Smooth muscle cell of the pulmonary artery (primary cell): ENCODE measurements at places on chromosomes 4 and X. TPM values are rescaled to one million over a fixed set of nuclear protein-coding genes. Genes with fewer than 3 reads are reported as not detected.

Gene SNX12
- 67.9 and 73.6 TPM in 2 replicates for total RNA-seq

Gene PRSS12
- total RNA-seq = 13.1 and 16.6 TPM in 2 replicates

Gene RASL11B
- total RNA-seq = 0.20 and 0.66 TPM in 2 replicates

Gene DUSP9
- not detected in 2 replicates for total RNA-seq

Gene ATP8A1
- total RNA-seq = 4.4 and 4.6 TPM in 2 replicates

Gene RRH
- total RNA-seq = not detected in 2 replicates

Gene FRMD7
- 0.03 and 0.07 TPM in 2 replicates for total RNA-seq

Gene C4orf46
- total RNA-seq = 9.2 and 14.6 TPM in 2 replicates

Gene SASH3
- not detected in 2 replicates for total RNA-seq

Gene CT45A10
- total RNA-seq = not detected in 2 replicates

Gene MCF2
- total RNA-seq = 0.07 and 0.10 TPM in 2 replicates

Gene CCSER1
- total RNA-seq = 0.03 and 0.20 TPM in 2 replicates

Gene PNMA6F
- not detected in 2 replicates for total RNA-seq

Gene MAGEC3
- total RNA-seq = not detected in 2 replicates

Gene AFP
- 0.46 and 1.1 TPM in 2 replicates for total RNA-seq

Gene GPR173
- total RNA-seq = 2.9 and 5.5 TPM in 2 replicates

Gene FABP2
- not detected in 2 replicates for total RNA-seq

Gene TAF1
- 37.1 and 41.8 TPM in 2 replicates for total RNA-seq

Gene PWWP3B
- 0.13 and 0.66 TPM in 2 replicates for total RNA-seq

Gene MTTP
- 0.33 TPM in 1 of 2 replicates, not detected in the other for total RNA-seq

Gene RPA4
- total RNA-seq = 1.2 and 1.8 TPM in 2 replicates

Gene ZNF711
- 0.23 and 0.33 TPM in 2 replicates for total RNA-seq

Gene FATE1
- total RNA-seq = not detected in 2 replicates

Gene EDNRA
- total RNA-seq = 9.3 and 17.1 TPM in 2 replicates

Gene SLC6A14
- total RNA-seq = not detected in 2 replicates

Gene HTN3
- total RNA-seq = not detected in 2 replicates

Gene HS3ST1
- 0.65 and 0.86 TPM in 2 replicates for total RNA-seq

Gene DCAF12L2
- total RNA-seq = 0.07 and 0.13 TPM in 2 replicates
